ENCODE measurements at places on chromosomes 2 and 18. TPM values are rescaled to one million over a fixed set of nuclear protein-coding genes. Genes with fewer than 3 reads are reported as not detected.

DNA sequence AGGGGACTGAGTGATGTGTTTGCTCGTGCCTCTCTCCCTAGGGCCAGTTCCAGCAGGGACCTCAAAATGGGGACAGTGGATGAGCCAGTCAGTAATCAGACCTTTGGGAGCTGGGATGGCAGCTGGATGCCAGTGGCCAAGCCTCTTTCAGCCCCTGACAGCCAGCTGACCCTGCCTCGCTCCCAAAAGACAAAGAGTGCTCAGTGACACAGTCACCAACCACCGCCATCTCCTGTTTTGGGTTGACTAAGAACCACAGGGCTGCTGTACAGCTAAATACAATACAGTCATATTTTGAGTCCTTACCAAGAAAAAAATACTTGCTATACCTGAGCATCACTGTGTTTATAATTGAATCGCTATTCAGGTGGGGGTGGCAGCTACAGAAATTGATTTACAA, 75.7 kb downstream of the POU3F3 start:
- no peak overlapping the region for H3K4me3 ChIP-seq
- H3K27ac ChIP-seq: no peak overlapping the region
- no peaks in the 10 kb centered on the region for H3K36me3 ChIP-seq
- no peak for DNase-seq
- no peaks in the 10 kb centered on the region for H3K4me1 ChIP-seq
- H3K27me3 ChIP-seq: no peaks in the 10 kb centered on the region

DNA sequence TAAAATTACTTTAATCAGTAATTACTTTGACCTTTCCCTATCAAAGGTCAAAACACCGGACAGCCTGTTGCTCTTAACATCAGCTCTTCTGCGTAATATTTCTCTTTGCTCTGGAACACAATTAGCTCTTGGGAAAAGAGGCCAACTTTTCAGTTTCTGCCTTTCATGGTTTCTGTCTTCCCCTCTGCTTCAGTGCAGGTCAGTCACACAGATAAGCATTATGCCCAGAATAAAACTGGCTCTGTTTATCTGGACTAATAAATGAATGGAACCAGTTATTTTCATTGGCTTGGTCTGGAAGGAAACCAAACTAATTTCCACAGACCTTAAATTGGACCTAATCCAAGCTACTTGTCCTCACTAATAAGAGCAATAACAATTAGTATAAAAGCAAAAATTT, 26.2 kb upstream of the GALNT3 start:
- no peak overlapping the region for H3K27ac ChIP-seq
- no peaks in the 10 kb centered on the region for H3K27me3 ChIP-seq
- no peaks in the 10 kb centered on the region for H3K36me3 ChIP-seq
- no peak overlapping the region for H3K4me3 ChIP-seq
- no peak for DNase-seq

- H3K27ac ChIP-seq: no peak overlapping the region
- H3K4me1 ChIP-seq: peaks cover under 1% of the 10 kb centered on the region
- DNase-seq: no peak
- H3K4me3 ChIP-seq: no peak overlapping the region
- H3K27me3 ChIP-seq: no peaks in the 10 kb centered on the region
These were observed 143.2 kb downstream of the RHBDD1 start for GRCh38 chr2:226979004-226979403.

The ACP1 gene
- total RNA-seq: 152 TPM

The CLEC4F gene
- not detected for total RNA-seq

The HSPD1 gene
- total RNA-seq: 1,152 TPM
